ENCODE measurements at places on chromosomes 3 and 15.

- no peak for DNase-seq
Observed at GRCh38 chr15:57079446-57079845, 161.0 kb downstream of the TCF12 start.

DNA sequence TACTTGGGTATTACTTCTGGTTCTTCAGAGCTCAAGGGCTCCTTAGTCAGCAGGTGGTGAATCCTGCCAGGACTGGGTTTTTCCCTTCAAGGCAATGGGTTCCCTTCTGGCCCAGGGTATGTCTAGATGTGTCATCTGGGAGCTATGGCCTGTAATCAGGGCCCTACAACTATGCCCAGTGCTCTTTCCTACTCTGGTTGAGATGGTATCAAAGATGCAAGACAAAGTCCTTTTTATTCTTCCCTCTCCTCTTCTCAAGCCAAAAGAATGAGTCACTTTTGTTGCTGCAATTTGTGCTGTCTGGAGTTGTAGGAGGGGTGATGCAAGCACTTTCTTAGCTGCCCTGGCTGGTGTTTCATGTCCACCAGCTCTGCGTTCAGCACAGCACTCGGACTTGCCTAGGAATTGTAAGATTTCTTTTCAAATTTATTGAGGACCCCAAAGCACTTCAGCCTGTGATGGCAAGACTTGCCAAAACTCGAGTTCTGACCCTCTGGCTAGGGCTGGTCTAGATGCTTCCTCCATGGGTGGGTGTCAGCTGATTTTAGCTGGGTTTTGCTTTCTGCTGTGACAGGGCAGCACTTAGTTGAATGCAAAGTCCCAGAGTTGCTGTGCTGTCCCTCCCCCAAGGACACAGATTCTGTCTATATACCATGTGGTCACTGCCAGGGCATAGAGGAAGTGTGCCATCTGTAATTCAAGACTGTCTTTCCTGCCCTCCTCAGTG is 129.2 kb upstream of the CBLB start:
- DNase-seq, result peak; percentile 82

- no peak for DNase-seq
Observed at GRCh38 chr3:140375002-140375401, 302.9 kb upstream of the TRIM42 start.

DNA sequence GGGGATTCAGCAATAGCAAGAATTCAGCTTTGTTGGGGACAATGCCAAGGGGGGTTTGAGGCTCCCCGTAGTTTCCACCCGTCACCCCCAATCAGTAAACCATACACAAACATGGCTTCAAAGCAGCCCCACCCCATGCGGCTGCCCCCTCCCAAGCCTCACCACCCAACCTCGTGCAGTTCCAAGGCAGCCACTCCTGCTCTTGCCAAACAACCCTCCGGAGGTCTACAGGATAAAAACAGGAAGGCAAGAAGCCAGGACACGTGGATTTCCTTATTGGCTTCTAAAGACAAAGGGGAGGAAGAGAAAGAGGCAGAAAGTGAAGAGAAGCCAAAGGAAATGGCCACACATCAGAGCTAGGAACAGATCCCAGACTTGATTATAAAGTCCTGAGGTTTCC is 121.1 kb downstream of the SHQ1 start:
- DNase-seq, result no peak

DNA sequence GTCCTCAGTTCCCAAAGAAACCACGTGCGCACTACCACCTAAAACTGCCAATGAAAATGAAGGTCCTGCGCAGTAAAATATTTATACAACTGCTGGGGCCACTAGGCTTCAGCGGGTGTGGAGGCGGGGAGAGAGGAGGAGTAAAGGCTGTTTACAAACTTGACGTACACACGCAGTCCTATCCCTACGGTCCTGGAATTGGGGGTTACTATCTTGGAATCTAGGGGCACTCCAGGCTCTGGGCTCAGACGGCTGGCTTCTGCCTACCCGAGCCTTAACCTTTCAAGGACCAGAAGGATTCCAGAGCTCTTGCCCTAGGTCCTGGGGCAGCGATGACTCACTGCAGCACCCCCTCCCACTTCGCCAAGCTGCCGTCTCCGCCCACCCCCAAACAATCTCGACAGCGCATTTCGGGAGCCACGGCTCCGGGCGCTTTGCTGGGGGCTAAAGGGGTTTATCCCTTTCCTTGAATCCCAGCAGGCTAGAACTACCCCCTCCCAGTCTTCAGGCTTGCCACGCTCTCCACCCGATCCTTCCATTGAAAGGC is 3.0 kb downstream of the ADAMTS9 start:
- peak; percentile 37 for DNase-seq

DNA sequence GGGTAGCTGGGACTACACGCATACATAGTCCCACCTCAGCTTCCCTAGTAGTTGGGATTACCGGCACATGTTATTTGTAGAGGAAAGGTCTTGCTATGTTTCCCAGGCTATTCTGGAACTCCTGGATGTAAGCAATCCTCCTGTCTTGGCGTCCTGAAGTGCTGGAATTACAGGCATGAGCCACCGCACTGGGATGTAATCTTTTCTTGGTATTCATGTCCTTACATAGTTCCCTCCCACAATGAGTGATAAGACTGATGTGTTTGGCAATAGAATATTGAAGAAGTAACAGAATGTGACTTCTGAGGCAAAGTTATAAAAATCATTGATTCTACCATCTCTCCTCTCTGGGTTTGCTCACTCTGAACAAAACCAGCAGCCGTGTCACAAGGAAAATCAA is 22.7 kb upstream of the ALCAM start:
- DNase-seq, result no peak

- no peak for DNase-seq
Observed at GRCh38 chr15:62624547-62625378, 417.8 kb upstream of the TPM1 start.

DNA sequence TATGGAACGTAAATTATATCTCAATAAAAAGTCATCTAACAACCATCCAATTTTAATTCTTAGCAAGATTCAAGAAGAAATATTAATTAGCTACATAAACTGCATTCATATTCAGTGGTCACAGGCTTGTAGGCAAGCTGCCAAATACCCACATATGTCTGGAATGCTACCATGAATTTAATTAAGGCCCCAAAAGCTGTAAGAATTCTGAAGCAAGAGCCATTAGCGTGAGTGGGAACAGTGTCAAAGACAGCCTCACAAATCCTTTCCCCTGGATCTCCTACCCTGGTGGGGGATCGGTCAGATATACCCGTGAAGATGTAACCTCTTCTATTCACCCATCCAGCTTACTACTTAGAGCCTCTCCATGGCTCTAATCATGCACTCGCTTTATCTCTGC is 40.0 kb downstream of the ATG7 start:
- DNase-seq, result no peak

GRCh38 chr3:31978553-31978952 is 2.5 kb downstream of the OSBPL10 start:
- DNase-seq, result no peak

- no peak for DNase-seq
Observed at GRCh38 chr15:82890338-82890994, 62.1 kb downstream of the HOMER2 start.

DNA sequence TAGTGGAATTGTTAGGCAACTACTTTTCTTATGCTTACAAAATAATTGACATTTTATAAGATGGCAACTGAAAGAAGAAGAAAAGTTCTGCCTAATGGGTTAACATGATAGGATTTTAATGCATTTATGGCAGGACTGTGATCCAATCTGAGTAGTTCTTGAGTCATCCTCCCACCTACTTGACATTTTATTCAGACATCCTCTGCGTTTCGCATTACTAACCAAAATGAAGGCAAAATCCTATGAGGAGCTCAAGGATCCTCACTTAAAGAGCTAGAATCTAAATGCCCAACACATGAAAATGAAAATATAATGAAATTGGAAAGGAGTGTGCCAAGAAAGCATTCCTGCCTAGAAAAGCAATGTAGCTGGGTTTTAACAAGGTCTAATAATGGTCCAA is 581.1 kb upstream of the SEMA6D start:
- DNase-seq, result no peak

DNA sequence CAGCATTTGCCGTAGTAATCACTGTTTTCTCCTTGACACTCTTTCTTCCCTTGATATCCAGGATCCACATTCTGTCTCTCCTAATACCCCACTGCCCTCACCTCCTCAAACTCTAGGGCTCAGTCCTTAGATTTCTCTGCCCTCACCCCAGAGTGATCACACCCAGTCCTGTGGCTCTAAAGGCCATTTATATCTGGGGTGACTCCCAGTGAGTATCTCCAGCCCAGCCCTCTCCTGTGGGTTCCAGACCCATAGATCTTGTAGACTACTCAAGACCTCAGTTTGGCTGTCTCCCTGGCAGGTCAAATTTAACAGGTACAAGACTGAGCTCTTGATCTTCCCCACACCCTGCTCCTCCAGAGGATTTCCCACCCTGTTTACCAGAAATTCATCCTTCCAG is 1.3 kb downstream of the GRK7 start:
- no peak for DNase-seq

DNA sequence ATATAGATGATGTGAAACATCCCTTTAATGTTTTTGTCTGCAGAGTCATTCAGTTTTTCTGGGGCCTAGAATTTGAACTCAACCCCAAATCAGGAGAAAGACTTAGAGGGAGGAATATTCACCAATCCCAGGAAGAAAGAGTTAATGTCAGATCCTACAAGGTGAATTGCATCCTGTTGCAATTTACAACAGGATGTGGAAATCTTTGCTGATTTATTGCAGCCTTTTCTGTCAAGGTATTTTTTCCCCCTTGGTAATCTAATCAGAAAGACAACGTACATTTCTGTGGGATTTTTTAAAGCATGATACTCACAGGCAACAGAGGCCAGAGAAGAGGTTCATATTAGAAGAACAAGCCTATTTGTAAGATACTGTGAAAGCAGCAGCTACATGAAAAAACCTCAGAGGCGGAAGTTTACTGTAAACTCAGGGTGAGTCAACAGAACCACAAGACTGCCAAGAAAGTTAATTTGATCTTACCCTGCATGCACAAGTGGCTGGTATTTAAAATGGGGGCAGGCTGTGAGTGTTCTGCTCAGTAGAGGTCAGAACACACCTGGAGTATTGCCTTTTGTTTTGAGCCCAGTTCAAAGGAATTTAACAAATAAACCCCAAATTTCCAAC is 531.9 kb downstream of the AGBL1 start:
- no peak for DNase-seq

All from lower leg skin (tissue), 4 donors.